ENCODE measurements at places on chromosomes 4 and X.

- DNase-seq = no peak
Measured at GRCh38 chr4:77393996-77394395, 211.6 kb upstream of the CXCL13 start.

DNA sequence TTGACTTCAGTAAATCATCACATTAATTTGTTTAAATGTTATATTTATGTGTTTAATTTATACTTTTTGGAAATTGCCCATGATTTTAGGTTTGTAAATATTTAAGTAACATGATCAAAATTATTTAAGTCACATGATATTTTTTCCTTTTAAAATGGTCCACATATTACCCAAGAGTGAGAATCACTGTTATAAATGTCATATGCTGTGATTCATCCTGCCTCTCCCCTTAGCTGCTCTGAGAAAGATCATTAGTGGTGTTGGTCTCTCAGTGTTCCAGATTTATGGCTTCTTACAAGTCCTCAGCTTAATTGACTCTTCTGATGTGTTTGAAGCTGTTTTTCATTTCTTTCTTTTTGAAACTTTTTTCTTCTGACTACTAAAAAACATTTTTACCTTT lies 70.1 kb downstream of the SPANXN4 start:
- no peak for DNase-seq

- no peak for DNase-seq
Measured at GRCh38 chrX:153516073-153516472, 1.4 kb upstream of the ATP2B3 start.

GRCh38 chr4:53592122-53592521 lies 836 bp upstream of the LNX1 start:
- peak; percentile 56 for DNase-seq

DNA sequence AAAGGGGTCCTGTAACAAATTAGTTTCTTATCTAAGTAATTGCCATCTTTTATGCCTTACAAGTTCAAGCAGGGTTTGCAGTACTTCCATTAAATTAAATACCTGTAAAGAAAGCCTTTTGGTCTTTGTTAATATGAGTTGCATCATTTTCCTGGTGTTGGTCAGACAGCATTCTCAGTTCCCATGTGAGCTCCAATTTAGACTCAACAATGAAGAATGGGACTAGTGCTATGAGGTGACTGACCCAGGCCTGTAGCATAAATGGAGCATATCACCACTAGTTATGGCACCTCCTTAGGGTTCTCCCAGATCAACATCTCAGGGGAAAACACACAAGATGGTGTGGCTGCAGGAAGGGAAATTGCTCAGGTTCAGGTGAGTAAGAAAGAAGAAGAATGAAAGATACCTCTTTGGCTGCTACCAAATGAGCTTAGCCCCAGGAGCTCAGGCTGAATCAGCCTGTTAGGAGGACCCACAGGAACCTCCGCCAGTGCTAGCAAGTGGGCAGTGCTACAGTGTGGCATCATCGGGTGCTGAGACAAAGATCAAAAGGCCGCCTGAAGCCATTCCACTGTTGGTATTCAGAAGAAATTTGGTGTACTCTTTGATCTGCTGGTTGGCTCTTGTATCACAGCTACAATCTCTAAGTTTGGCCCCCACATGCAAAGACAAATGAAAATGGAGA lies 1.8 kb downstream of the TTC29 start:
- DNase-seq = no peak

- DNase-seq = no peak
Measured at GRCh38 chr4:16687011-16687410, 211.4 kb downstream of the LDB2 start.

Data from HT-29 (cell line).